ENCODE measurements at places on chromosomes 3 and 15. TPM values are rescaled to one million over a fixed set of nuclear protein-coding genes. Genes with fewer than 3 reads are reported as not detected.

Gene NOX5
- 0.30 TPM for total RNA-seq

Gene RARB
- total RNA-seq: 50.8 TPM

Gene SENP8
- total RNA-seq: 1.8 TPM

Gene OXTR
- 31.7 TPM for total RNA-seq

Gene TMCO5A
- not detected for total RNA-seq

Gene TRH
- total RNA-seq: not detected

Gene DUOXA2
- not detected for total RNA-seq

Gene IL20RB
- total RNA-seq: 0.59 TPM

Gene SLC4A7
- total RNA-seq: 137 TPM

Gene CDC25A
- 2.4 TPM for total RNA-seq

Gene EXD1
- total RNA-seq: under 0.01 TPM

Gene CP
- total RNA-seq: not detected

All from smooth muscle cell of the umbilical artery (primary cell).